ENCODE measurements at places on chromosomes 12 and 14.

- DNase-seq = no peak
Measured at GRCh38 chr14:25032092-25032784, 17.7 kb downstream of the STXBP6 start.

GRCh38 chr12:124786061-124786964 is 77.4 kb downstream of the SCARB1 start:
- no peak for DNase-seq

DNA sequence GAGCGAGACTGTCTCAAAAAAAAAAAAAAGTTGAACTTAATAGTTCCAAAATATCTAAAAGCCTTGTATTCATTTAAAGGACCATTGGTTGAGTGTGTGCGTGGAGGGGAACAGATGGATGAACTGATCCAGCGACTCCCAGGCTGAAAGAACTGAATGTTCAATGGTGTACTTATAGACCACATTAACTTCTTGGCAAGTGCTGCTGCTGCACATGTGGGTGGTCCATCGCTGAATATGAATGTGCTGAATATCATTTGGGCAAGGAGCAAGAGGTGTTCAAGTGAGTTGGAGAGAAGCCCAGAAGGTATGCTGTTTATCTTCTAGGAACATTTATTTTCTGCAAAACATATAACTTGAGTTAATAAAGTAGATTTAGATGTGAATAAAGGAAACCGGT is 289.0 kb upstream of the RPL10L start:
- DNase-seq = no peak

- DNase-seq = no peak
Measured at GRCh38 chr12:2998789-2999264, 39.6 kb downstream of the TEAD4 start.

- no peak for DNase-seq
Measured at GRCh38 chr14:69985463-69985862, 106.2 kb downstream of the SMOC1 start.

- no peak for DNase-seq
Measured at GRCh38 chr14:91998667-91999570, 40.9 kb downstream of the TRIP11 start.

DNA sequence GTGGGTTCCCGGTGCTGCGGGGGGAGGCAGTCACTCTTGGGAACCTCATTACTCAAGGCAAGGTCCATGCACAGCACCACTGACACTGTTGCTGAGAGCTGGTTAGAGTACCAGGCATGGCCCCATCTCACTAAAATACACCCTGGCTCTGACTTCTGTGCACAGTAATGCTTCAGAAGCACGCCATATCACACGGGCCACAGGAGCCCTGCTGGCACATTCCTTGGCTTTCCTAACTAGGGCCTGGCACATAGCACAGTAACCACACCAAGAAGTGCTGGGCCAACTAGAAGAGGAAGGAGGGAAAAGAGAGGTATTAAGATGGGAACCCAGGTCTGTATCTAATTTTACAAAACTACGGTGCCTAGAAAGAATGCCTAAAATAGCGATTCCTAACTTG is 13.5 kb upstream of the RAB35 start:
- no peak for DNase-seq

DNA sequence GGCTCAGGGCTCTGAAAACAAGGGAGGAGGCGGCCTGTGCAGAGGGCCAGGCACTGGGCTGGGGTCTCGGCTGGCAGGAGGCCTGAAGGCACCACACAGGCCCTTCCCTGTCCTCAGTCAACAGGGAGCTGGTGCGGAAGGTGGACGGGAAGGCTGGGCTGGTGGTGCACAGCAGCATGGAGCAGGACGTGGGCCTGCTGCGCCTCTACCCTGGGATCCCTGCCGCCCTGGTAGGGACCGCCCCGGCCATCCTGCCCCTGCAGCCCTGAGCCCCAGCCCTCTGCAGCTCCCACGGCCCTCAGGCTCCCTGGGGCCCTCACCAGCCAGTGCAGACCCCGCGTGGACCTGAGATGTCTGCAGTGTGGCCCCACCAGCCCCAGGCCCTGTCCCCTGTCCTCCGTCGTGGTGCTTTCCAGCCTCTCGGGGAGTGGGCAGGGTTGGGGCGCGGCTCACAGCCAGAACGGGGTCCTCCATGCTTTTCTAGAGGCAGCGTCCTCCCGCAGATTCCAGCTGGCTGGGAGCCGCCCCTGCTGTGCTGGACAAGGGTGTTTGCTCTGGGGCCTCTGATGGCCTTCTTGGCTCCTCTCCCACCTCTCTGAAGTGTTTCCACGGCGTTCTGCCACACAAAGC is 18.1 kb downstream of the ASPG start:
- DNase-seq = no peak

DNA sequence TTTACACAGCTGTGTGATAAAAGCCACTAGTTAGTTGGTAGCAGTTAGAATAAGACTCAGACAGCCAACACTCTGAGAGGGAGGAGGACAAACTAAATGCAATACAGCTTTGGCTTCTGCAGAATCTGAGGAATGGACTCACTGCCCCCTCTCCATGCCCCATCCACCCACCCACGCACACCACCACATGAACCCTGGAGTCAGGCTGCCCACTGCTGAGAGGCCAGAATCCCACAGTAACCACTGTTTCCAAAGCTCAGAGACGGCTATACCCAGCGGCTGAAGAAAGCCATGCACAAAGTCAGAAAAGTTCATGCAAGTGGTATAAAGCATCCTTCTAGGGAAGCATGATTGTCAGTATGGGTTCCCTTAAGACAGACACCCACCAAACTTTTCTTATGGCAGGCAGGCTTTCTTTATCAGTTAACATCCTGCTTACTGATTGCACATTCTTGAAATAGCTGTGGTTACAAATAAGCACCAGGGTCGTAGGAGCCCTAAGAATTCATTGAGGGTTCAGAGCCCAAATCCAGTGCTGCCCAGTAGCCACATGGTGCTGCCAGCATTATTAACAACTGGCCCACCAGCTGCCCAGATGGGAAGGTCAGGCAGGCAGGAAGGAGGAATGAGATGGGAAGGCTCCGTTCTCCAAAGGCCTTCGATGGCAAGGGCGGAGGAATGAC is 61.5 kb downstream of the NT5DC3 start:
- no peak for DNase-seq

GRCh38 chr14:72057701-72058285 is 125.6 kb downstream of the RGS6 start:
- no peak for DNase-seq

- DNase-seq = no peak
Measured at GRCh38 chr14:61523751-61524150, 171.6 kb upstream of the HIF1A start.

GRCh38 chr12:104620837-104621531 is 164.2 kb downstream of the CHST11 start:
- DNase-seq = no peak

GRCh38 chr14:104596451-104596918 is 8.1 kb downstream of the TMEM179 start:
- no peak for DNase-seq

DNA sequence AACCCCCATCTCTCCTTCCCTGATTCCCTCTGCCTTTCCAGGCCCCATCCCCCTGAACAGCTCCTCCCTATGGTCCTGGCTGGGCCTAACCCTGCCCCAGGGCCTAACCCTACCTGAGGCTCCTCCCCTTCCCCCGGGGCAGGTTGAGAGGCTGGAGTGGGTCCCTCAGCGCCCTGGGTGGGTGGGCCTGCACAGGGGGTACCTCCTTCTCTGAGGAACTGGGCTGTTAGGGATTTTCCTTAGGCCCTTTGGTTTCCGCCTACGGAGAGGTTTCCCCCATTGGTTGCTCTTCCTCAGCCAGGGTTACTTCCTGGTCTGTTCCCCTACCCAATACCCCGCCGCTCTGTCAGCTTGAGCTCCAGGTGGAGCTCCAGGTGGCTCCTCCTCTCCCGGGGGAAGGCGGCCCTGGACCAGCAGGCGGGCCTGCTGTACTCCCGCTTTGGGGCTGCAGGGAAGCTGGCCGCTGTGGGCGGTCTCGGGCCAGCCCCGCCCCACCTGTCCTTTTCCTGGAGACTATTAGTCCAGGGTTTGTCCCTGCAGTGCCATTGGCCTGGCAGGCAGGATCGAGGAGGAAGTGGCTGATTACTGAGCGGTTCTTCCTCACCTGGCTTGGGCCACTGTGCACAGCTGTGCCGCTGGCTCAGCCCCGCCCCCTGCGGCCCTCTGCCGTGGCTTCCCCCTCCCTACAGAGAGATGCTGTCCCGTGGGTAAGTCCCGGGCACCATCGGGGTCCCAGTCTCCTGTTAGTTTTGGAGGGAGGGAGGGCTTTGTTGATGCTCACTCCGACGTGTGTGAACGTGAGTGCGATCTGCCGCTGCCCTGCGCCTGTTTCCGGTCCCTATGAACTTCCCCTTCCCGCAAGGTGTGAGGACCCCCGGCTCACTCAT is 2.5 kb downstream of the C12orf57 start:
- DNase-seq = peak; percentile 57

- no peak for DNase-seq
Measured at GRCh38 chr14:31484754-31485153, 3.1 kb downstream of the GPR33 start.

DNA sequence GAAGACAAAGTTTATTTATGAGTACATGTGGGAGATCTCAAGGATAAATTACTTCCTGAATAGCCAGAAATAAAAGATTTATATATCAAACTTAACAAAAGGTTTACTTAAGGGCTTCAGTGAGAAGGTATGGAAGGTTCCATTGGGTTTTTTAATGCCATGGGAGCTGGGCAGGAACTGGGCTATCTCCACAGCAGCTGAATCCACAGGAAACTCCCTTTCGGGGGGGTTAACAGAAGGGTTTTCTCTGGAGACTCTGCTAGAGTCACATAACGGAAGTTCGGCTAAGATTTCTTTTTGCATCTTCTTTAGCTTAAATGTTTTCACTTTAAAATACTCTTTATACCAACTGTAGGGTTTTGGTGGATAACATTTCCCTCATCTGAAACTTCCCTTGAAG is 113.5 kb downstream of the UNC79 start:
- DNase-seq = no peak

GRCh38 chr14:95998656-95999055 is 40.5 kb upstream of the C14orf132 start:
- no peak for DNase-seq

DNA sequence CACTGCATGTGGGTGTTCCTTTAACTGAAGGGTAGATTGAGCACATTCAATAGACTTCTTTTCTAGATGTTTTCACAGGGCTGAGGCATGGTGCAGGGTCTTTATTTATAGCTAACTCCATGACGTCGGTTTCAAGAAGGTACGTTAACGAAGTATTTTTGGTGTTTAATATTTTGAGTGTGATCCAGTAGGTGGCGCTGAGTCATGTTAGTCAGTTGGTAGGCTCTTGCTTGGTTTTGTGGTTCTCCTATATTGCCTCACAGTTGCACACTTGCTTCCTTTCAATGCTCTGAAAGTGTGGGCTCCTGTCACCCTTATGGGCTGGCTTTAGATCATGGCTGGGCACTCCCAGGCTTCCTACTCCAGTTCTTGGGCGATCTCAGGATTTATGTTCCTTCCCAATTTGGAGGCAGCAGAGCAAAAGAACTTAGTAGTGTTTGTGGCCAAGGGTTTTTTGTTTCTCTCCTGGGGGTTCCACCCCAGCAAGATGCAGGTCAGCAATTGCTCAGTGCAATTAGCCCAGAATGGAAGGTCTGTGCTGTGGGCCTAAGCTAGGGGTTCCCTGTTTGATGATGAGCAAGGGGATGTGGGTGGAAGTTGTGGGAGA is 471.6 kb upstream of the FOXG1 start:
- DNase-seq = no peak

DNA sequence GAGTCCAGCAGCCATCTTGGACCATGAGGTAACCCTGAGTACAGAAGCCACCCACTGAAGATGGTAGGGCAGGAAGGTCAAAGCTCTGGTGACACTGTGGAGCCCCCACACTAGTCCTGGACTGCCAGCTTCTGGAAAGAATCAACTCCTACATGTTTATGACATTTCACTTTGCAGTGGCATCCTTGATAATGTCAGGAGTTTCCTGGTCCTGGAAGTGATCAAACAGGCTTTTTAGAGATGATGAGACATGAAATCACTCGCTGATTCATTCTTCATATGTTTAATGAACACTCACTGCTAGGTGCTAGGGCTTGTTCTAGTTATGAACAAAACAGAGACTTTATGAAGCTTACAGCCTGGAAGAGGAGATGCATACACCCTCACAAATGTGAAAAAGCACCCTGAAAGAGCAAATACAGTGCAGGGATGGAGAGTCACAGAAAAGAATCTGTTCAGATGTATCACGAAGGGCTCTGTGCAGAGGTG is 15.8 kb upstream of the HNF1A start:
- DNase-seq = no peak

GRCh38 chr12:95848575-95849388 is 10.0 kb upstream of the SNRPF start:
- DNase-seq = no peak

- DNase-seq = no peak
Measured at GRCh38 chr14:54857830-54858269, 44.8 kb downstream of the GCH1 start.

DNA sequence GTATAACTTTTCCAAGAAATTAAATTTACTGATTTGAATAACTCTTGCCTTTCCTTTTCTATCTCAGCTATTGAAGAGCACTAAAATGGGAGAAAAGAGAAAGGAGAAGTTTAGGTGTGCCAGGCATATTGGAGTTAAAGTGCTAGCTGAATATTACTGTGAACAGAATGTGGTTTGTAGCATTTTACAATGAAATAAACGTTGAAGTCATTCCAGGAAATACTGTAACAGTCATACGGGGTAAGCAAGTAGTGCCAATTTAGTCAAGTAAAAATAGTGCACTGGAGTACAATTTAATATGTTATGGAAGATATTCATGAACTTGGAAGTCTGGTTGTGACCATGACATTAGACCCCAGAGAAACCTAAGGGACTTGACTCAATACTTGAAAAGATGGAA is 62.1 kb downstream of the E2F7 start:
- DNase-seq = no peak

DNA sequence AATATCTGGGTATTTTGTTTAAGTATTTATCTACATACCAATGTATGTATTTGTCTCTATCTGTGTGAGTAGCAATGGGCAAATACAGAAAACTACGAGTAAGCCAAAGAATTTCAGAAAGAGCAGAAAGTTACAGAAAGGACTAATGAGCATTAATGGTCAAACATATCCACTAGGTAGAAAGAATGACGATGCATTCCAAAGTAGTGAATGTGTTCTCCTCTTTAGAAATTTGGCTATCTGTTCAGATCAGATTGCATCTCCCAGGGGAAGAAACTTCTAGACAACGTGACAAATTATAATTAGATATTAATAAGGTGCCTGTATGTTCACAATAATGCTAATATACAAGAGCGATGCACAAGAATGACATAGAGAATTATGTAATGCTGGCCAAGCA is 194.5 kb upstream of the GZMB start:
- DNase-seq = no peak

- no peak for DNase-seq
Measured at GRCh38 chr12:91316161-91316906, 133.7 kb upstream of the DCN start.

DNA sequence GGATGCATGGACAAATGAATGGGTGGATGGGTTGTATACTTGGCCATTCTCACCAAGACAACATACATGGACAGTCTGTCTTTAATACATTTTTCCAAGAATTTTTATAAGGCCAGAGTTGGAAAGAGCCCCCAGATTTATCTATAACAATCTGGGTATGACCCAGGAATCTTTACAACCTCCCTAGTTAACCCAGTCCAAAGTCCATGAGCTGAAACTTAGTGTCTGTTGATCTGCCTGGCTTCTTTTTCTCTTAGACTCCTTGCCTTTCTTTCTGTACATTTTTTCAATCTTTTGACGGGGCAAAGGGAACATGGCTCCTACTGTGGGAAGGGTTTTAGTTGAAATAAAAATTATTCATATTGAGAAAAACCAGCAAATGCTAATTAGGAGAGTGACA is 740 bp downstream of the FGF23 start:
- no peak for DNase-seq

GRCh38 chr14:67332468-67332867 is 27.1 kb downstream of the ATP6V1D start:
- no peak for DNase-seq

GRCh38 chr12:43861840-43862150 is 25.9 kb downstream of the TMEM117 start:
- no peak for DNase-seq
